Stimulated activated CD4-positive, alpha-beta T cell treated with anti-CD3 and anti-CD28 coated beads, Interleukin-15, amount 100 ng/mL, for 24 hours (primary cell): ENCODE measurements at places on chromosomes 6 and 20.

DNA sequence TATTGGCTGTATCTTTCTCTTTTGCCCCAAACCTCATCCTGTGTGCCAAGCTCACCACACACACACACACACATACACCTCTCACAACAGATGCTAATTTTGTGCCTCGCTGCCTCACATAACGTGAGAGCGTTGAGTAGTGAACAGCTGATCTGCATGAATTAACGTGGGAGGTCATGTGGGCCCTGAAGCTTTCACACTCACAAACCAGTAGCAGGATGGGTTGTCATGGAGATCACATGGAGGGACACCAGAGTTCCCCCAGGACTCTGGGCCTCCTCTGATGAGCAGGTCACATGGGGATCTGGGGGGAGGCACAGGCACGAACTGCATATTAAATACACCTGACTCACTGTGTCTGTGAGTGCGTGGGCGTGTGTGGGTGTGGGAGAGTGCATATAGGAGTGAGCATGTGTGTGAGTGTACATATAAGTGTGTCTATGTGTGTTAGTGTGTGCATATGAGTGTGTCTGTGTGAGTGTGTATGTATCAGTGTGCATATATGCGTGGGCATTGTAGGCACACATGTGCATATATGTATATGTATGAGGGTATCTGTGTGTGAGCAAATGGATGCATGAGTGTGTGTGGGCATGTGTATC lies 62.7 kb upstream of the SULF2 start:
- no peak for DNase-seq

DNA sequence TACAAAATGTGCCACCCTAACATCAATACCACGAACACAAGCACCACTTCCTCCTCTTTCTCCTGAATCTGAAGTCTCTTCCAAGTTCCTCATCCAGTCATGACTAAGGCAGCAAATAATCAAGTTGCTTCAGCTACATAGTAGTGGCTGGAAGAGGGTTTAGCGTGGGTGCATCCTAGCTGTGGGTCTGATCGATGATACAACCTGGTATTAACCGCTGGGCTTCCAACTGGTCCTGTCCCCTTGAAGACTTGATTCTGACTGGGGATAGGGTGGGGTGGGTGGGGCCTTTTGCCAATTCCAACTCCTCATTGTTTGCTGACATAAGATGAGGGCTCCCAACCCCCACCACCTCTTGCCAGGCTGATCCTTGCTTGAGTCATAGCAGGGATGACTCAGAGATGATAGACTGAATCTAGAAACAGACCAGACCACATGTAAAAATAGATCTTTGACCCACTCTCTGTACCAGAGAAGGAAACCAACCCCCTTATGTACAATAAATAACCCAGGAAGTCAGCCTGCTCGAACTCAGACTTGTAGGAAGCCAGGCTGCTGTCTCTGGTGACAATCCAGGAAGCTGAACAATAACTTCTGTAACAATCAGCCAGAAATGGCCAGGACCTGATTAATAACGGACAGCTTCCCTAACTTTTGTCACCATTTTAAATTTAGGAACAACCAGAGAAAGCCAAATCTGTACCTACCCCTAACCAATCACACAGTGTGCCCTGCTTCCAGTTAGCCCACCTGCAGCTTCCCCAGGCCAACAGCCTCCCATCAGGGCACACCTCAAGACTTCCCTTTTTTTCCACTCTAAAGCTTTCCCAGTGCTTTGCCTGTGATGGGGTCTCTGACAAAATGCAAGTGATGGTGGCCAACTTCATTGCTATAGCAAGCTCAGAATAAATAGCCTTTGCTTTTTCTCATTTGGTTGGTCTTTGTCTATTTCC lies 68.9 kb upstream of the FAM184A start:
- DNase-seq = peak; percentile 80

GRCh38 chr6:111800259-111800765 lies 72.9 kb downstream of the FYN start:
- DNase-seq = no peak

DNA sequence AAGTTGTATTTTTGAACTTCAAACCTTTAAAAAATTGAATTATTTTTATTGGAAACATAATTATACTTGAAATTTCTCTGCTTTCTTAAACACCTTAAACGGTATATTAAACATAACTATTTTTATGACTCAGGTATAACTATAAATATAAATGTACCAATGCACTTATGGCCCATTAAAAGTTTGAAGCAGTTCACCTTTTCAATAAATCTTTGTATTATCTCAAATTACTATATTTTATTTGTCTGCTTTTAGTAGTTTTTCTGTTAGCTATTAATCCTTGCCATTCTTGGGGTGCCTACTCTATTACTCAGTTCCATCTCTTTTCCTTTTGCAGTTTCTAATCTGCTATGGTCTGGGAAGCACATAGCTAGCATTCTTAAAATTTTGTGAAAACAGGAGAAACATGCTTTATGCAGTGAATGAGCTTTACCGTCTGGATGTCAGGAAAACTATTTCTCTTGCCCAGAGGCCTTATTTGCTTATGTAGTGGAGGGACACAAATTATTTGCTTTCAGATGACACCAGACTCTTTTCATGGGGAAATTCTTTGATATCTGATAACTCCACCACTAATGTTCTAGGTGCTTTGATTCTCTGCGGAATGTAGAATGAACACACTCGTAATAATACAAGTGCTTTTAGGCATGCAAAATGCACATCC lies 378.9 kb upstream of the CITED2 start:
- no peak for DNase-seq

DNA sequence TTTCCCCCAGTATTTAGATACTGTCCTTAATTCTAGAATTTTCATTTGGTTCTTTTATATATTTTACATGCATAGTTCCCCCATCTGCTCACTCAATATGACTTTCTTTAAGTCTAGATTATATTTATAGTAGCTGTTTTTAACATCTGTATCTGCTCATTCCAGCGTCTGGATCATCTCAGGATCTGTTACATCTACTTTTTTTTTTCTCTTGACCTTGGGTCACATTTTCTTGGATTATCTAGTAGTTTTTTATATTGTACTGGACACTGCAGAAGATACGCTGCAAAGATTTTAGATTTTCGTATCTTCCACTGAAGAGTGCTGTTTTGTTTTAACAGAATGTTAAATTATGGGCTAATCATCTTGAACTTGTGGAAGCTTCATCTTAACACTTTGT lies 20.7 kb downstream of the RAB22A start:
- DNase-seq = no peak
